ENCODE measurements at places on chromosomes 2 and 18. TPM values are rescaled to one million over a fixed set of nuclear protein-coding genes. Genes with fewer than 3 reads are reported as not detected.

GNLY gene
- total RNA-seq, result 0.43 TPM

DNA sequence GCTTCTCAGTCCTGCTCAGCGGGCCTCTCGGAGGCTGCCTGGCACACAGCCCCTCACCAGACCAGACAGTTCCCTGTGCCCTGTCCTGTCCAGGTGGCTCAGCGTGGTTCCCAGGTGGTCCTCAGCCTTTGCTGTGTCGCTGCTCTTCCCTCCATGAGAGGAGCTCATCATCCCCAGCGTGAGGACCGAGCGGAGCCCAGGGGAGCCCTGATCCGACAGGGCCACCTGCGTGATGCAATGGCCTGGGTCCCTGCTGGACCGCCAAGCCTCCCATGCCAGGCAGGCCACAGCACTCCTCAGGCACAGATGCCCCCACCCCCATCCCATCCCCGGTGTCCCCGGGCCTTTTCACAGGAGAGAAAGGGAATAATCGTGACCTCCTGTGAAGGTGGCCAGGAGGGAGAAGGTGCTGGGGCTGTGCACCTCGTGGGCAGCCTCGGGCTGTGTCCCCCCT is 4.3 kb downstream of the GPC1 start:
- no peak for DNase-seq
- no peaks in the 10 kb centered on the region for H3K36me3 ChIP-seq
- no peak overlapping the region for H3K27ac ChIP-seq

OR6B3 gene
- total RNA-seq, result not detected

DNA sequence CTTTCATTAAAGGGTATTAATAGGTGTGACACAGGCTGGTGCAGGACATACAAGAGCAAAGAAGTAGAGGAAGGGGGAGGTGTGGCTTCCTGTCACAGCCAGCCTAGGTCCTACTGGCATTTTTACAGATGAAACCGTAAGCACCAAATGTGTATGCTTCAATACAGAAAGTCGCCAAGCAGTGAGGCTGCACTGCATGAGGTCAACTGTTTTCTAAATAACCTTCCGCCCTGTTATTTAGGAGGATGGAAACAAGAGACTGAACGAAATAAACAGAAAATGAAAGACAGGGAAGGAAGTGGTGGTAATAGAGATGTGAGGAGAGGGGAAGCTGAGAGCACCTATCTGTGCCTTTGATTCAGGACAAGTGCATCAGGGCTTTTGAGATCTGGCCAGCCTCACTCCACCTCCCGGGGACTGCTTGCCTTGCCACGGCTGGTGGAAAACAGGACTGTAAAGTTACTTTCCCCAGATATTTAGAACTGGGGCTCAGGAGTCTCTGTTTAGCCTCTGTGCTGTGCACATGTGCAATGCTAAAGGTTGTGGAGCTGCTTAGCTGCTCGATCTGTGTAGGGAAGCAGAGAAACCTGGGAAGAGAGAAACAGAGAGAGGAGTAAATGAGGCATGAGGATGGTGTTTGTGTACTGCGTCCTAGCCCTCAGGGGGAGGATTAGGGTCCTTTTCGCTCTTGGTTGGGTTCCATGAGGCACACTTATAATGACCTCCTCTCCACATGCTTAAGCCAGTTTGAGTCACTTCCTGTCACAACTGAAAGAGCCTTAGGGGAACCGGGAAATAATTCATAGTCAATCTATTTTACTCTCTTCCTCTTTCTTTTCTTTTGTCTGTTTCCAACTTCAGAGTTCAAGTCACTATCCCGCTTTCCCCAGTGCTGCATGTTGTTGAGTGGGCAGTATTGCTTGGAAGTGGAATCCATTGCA is 62.3 kb upstream of the BOD1L2 start:
- no peak overlapping the region for H3K27ac ChIP-seq
- H3K4me1 ChIP-seq, result no peaks in the 10 kb centered on the region

DNA sequence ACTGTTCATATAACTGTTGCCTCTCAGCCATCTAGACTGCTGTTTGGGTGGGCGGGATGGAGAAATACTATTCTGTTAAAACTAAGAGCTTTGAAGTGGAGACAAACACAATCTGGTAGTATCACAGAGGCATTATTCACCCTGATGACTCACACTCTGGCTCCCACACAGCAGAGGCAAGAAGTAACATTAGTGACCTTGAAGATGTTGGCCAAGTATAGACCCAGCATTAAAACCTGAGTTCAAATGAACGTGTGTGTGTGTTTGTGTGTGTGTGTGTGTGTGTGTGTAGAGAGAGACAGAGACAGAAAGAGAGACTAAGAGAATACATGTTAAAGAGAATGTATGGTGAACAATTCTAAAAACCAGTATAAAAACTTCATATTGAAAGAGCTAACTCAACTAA is 22.5 kb upstream of the ACVR1 start:
- no peaks in the 10 kb centered on the region for H3K4me1 ChIP-seq
- H3K27ac ChIP-seq, result no peak overlapping the region
- no peaks in the 10 kb centered on the region for H3K27me3 ChIP-seq
- no peaks in the 10 kb centered on the region for H3K36me3 ChIP-seq

TGFA gene
- total RNA-seq, result 0.77 TPM

ADAM23 gene
- 6.9 TPM for total RNA-seq

DNA sequence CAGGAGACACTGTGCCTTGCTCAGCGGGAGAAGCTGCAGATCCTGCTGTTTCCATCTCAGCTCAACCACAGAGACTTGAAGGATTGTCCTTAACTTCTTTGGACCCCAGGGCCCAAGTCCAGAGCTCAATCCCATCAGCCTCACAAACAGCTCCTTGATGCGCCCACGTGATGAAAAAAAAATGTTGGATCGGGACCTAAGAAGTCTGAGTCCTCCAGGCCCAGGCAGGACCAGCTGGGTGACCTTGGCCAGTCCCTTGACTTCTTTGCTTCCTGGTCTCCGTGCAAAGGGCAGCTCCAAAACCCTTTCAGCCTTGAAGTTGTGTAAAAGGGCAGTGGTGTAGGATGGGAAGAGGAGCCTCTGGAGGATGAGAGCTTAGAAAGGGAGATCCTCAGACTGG is 175.5 kb downstream of the ZFP36L2 start:
- H3K27me3 ChIP-seq, result no peaks in the 10 kb centered on the region
- H3K4me1 ChIP-seq, result peaks cover 60% of the 10 kb centered on the region
- no peaks in the 10 kb centered on the region for H3K36me3 ChIP-seq
- H3K27ac ChIP-seq, result peak overlapping the region; percentile 41
- H3K4me3 ChIP-seq, result no peak overlapping the region

GRCh38 chr2:4914551-4914950 is 777.6 kb upstream of the SOX11 start:
- no peak overlapping the region for H3K4me3 ChIP-seq
- H3K27ac ChIP-seq, result no peak overlapping the region
- H3K27me3 ChIP-seq, result no peaks in the 10 kb centered on the region
- no peak for DNase-seq

DNA sequence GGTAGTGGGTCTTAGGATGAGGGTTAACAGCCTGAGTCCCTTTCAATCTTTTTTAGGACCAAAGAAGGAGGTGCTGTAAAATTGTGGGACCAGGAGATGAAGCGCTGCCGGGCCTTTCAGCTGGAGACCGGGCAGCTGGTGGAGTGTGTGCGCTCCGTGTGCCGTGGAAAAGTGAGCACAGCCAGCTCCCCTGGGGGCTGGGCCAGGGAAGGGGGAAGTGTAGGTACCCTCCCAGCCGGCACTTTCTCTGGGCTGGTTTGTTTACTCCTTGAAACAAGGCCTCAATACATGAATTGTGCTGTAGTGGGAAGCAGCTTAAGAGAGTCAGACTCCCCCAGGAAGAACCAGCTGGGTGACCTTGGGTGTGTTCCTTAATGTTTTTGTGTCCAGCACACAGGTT is 90.1 kb downstream of the RTN4 start:
- no peak overlapping the region for H3K4me3 ChIP-seq
- H3K4me1 ChIP-seq, result no peaks in the 10 kb centered on the region
- H3K36me3 ChIP-seq, result peaks cover 2% of the 10 kb centered on the region
- no peaks in the 10 kb centered on the region for H3K27me3 ChIP-seq

GRCh38 chr18:36340246-36340645 is 42.7 kb downstream of the FHOD3 start:
- no peak overlapping the region for H3K4me3 ChIP-seq
- H3K4me1 ChIP-seq, result no peaks in the 10 kb centered on the region
- DNase-seq, result no peak
- no peaks in the 10 kb centered on the region for H3K27me3 ChIP-seq

- H3K4me3 ChIP-seq, result no peak overlapping the region
- peaks cover 26% of the 10 kb centered on the region for H3K4me1 ChIP-seq
- H3K27me3 ChIP-seq, result no peaks in the 10 kb centered on the region
- DNase-seq, result no peak
- peak overlapping the region; percentile 5 for H3K27ac ChIP-seq
Measured at GRCh38 chr2:171084128-171084527, 76.6 kb downstream of the TLK1 start.

GRCh38 chr2:231820786-231821303 is 34.6 kb downstream of the COPS7B start:
- H3K4me1 ChIP-seq, result no peaks in the 10 kb centered on the region
- DNase-seq, result no peak
- H3K4me3 ChIP-seq, result no peak overlapping the region
- H3K36me3 ChIP-seq, result peaks cover 5% of the 10 kb centered on the region

DNA sequence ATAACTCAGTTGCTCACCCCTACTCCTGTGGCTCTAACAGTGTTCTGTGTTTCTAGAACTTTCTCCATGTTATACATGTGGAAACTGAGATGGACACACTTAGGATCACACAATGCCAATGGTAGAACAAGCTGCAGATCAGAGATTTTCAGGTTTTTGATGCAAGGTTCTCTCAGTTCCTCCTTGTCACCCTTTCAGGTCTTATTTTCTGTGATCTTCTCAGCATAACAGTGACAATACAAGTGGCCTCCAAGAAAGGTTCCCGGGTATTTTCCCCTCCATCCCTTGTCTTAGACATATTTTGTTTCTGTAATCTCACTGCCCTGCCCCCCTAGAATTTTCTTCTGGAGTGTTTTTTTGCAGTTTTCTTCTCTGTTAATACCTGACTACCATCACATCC is 6.2 kb upstream of the MGAT5 start:
- no peaks in the 10 kb centered on the region for H3K36me3 ChIP-seq
- DNase-seq, result no peak
- H3K4me3 ChIP-seq, result no peak overlapping the region
- peaks cover 11% of the 10 kb centered on the region for H3K4me1 ChIP-seq
- H3K27ac ChIP-seq, result no peak overlapping the region

DNA sequence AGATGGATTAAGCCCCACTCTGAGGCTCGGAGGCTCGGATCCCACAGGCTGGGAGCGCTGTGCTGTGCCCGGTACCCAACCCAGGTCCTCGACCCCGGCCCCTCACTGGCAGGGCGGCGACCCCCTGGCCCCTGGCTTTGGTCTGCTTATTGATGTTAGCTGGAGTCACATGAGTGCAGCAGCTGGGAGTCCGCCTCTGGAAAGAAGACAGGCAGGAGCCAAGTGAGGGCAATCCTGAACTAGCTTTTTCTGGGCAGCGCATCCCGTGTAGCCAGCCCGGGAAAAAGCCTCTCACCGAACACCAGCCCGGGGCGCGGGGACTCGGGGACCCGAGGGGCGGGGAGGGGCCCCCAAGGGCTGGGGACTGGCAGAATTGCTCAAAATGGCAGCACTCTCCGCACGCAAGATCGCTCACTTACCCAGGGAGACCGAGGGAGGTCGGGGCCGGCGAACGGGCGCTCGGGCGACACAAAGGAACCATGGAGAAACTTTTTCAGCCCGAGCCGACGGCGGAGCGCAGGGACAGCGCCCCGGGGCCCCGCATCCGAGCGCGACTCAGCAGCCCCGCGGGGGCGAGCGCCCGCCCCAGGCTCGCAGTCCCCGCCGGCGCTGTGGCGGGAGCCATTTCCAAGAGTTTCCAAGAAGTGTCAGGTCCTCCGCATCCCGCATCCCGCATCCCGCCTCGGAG is 567 bp downstream of the TMEM200C start:
- peaks cover 10% of the 10 kb centered on the region for H3K36me3 ChIP-seq
- peaks cover 44% of the 10 kb centered on the region for H3K4me1 ChIP-seq
- H3K4me3 ChIP-seq, result peak overlapping the region; percentile 81
- H3K27me3 ChIP-seq, result peaks cover 10% of the 10 kb centered on the region
- peak; percentile 21 for DNase-seq
- peak overlapping the region; percentile 43 for H3K27ac ChIP-seq

Measured in mesothelial cell of epicardium (in vitro differentiated cells).